ENCODE measurements at places on chromosomes 2 and 18.

- no peak for DNase-seq
Observed at GRCh38 chr2:74418312-74418711, 3.1 kb downstream of the C2orf81 start.

- DNase-seq, result no peak
Observed at GRCh38 chr2:3823748-3824147, 120.4 kb downstream of the DCDC2C start.

DNA sequence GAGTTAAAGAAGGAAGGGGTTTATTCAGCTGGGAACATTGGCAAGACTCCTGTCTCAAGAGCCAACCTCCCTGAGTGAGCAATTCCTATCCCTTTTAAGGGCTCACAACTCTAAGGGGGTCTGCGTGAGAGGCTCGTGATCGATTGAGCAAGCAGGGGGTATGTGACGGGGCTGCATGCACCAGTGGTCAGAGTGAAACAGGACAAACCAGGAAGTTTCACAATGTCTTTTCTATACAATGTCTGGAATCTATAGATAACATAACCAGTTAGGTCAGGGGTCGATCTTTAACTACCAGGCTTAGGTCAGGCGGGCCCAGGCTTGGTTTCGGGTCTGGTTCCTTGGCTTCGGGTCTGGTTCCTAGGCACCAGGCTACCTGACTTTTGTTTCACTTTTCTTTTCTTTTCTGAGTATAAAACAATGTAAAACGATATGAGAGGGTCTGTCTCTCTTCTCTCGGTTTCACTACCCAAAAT, 30.1 kb upstream of the LIPG start:
- no peak for DNase-seq

DNA sequence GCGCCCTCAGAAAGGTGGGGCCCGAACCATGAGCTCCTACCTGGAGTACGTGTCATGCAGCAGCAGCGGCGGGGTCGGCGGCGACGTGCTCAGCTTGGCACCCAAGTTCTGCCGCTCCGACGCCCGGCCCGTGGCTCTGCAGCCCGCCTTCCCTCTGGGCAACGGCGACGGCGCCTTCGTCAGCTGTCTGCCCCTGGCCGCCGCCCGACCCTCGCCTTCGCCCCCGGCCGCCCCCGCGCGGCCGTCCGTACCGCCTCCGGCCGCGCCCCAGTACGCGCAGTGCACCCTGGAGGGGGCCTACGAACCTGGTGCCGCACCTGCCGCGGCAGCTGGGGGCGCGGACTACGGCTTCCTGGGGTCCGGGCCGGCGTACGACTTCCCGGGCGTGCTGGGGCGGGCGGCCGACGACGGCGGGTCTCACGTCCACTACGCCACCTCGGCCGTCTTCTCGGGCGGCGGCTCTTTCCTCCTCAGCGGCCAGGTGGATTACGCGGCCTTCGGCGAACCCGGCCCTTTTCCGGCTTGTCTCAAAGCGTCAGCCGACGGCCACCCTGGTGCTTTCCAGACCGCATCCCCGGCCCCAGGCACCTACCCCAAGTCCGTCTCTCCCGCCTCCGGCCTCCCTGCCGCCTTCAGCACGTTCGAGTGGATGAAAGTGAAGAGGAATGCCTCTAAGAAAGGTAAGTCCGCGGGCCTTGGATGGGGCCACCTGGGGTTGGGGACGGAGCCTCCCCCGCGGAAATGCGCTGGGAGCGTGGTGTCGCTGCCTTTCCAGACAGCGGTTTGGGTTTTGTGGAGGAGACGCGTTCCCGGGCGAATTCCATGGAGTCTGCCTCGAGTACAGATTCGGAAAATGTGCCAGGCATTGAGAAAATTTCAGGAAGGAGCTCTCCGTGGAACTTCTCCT, 559 bp downstream of the HOXD1 start:
- DNase-seq, result peak; percentile 83

GRCh38 chr2:158818511-158818910, 23.4 kb downstream of the DAPL1 start:
- DNase-seq, result no peak

DNA sequence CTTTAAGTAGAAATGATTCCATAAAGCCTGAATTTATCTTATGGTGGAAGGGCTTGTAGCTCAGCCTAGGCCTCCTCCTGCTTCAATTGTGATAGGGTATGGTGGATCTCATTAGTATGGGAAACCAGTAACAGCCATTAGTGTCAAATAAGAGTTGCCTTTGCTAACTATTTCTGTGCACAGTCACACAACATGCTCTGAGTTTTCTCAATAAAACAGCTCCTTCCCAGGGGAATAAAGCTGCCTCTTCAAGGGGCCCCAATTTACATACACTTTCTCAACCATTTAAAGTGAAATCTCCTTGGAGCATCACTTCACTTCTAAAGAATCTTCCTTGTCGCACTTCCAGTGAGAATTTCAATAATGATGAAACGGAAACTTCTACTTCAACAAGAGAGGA, 53.4 kb downstream of the KLF7 start:
- no peak for DNase-seq

DNA sequence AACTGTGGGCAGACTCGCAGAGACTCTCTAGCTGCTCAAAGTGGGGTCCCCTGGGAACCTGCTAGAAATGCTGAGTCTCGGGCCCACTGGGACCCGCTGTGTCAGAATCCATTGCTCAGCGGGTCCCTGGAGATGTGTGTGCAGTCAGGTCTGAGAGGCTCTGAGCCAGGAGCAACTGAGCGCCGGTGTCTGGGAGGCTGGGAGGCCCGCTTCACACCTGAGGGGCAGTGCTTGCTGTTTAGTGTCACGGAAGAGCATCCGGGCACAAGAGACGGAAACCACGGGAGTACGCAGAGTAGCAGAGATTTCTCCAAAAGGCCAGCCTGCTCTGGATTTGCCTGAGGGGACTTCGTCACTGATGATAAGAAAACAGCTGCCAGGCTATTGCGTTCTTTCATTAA, 70.1 kb downstream of the EDAR start:
- no peak for DNase-seq

DNA sequence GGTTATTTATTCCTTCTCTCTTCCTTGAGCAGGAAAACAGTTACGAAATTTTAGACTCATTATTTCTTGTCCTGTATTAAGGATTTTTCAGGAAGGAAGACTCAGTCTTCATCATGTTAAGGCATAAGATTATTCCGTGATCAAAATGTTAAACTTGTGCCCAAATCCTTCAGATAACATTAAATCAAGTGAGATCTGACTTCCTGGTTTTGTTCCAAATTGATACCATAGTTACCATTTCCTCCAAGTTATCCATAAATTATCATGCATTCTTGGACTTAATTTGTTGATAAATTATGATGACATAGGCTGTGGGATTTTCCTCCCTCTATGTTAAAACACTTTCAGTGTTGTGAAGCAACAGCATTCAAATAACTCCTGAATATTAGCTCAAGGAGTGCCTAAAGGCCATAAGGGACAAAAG, 31.9 kb downstream of the EFEMP1 start:
- DNase-seq, result no peak

GRCh38 chr2:24507549-24507948, 16.5 kb downstream of the NCOA1 start:
- no peak for DNase-seq

GRCh38 chr2:174593574-174594203, 3.9 kb downstream of the WIPF1 start:
- no peak for DNase-seq

DNA sequence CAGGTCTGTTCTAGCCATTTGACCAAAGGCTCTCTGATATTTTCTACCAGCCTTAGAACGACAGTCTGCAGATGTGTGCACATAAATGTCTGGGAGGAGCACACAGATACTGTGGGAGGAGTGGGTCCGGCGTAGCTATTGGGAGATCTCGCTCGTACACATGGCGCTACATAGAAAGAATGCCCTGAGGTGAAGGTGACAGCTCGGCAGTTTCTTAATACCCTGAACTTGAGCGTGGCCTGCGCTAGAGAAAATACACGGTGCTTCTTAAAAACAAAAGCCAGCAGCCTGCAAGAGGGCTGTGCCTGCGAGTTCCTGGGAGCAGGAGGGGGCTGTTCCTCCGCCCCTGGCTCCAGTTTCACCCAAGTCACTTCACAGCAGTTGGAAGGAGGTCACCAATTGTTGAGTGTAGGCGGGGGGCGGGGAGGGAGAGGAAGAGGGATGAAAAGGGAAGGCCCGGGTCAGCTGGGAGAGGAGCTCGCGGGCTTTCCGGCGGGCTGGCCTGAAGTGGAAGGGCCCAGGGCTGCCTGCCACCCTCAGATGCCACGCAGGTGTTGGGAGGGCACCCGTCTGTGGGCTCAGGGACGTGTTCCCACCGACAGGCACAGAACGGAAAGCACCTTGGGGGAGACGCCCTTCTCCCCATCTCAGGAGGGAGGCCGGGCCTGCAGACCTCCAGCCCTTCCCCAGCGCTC, 124.7 kb upstream of the ZNF516 start:
- DNase-seq, result peak; percentile 85

DNA sequence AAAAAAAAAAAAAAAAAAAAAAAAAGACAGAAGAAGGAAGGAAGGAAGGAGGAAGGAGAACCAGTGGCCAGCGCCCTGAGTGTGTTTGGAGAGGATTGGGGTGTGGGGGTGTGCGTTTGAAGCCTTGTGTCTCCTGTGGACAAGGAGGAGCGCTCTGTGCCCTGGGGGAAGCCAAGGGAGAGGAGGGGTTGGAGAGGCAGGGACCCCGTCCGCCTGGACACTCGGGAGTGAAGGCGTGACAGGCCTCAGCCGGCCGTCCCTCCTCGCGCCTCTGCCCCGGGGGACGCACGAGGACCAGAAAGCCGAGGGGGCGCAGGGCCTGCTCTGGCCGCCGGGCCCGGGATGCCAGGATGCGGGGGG, 44.9 kb downstream of the SERTAD2 start:
- no peak for DNase-seq

GRCh38 chr2:241199286-241199685, 10.8 kb downstream of the ANO7 start:
- no peak for DNase-seq

DNA sequence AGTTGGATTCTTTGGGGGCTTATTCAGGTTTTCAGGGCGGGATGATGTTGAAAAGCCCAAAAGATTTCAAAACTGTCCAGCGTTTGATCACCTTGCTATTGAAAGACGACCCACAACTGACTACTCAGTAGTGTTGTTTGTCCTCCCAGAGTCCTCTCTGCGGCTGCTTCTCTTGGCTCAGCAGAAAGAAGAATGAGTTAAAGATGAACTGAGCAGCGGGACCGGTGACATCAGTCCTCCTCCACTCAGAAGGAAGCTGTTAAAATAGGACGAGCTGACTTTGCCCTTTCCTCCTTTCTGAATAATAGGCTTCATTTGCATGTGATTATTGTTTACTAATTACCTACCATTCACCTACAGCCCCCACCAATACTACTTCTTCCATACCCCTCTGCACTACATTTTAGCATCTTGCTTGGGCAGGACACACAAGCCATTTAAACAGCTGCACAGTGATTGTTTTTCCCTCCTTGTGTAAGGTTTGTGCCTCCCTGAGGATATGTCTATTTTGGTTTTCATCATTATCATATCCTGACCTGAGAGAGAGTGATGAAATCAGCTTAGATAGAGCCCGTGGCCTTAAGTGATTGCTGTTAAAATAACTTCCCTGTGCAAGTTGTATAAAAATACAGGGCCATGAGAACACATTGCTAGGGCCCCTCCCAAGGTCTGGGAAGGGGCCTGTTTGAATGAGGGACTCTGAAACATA, 261.8 kb downstream of the FHOD3 start:
- DNase-seq, result no peak

GRCh38 chr2:2686222-2686621, 355.1 kb upstream of the MYT1L start:
- DNase-seq, result no peak

GRCh38 chr2:200131307-200131706, 175.2 kb upstream of the SPATS2L start:
- no peak for DNase-seq

DNA sequence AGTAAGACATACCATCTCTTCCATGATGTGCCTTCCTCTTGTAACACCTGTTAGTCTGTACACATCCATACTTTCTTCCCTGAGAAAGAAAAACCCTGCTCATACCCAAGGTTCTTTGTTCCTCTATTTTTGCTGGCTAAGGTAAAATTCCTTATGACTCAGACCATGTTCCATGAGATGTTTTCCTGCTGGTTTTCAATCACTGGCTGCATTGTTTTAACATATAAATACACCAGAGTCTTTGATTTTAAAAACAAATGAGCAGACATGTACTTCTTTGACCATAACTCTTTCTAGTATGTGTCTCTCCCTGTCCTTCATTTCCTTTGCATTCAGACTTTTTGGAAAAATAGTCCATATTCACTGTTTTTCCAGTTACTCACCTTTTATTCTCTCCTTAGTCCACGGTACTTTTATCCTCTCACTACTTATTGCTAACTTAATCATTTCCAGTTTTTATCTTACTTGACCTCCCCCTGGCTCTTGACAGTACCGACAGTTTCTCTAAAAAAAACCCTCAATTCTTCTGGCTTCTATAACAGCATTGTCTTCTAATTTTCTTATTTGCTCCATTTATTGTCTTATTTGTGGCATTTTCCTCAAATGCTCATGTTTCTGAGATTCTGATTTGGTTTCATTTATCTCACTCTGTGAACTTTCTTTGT, 4.3 kb downstream of the VAPA start:
- no peak for DNase-seq

- DNase-seq, result no peak
Observed at GRCh38 chr2:98793897-98794830, 63.2 kb upstream of the MGAT4A start.

DNA sequence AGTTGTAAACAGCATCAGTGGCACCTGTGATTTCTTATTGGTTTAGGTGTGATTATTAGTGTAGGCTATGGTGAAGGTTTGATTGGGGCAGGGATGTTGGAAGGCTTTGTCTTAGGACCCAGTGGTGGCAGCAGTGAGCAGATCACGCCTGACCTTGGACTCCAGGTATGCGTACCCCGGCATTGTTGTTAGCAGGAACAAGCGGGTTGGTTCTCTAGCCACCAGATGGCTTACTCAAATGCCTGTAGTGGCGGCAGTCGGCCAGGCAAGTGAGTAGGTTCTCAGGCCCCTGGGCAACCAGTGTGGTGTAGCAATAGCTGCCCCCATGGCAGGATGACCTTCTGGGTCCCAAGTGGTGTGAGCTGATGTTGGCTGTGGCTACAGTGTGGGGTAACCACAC, 558.3 kb downstream of the KCNJ3 start:
- DNase-seq, result no peak

DNA sequence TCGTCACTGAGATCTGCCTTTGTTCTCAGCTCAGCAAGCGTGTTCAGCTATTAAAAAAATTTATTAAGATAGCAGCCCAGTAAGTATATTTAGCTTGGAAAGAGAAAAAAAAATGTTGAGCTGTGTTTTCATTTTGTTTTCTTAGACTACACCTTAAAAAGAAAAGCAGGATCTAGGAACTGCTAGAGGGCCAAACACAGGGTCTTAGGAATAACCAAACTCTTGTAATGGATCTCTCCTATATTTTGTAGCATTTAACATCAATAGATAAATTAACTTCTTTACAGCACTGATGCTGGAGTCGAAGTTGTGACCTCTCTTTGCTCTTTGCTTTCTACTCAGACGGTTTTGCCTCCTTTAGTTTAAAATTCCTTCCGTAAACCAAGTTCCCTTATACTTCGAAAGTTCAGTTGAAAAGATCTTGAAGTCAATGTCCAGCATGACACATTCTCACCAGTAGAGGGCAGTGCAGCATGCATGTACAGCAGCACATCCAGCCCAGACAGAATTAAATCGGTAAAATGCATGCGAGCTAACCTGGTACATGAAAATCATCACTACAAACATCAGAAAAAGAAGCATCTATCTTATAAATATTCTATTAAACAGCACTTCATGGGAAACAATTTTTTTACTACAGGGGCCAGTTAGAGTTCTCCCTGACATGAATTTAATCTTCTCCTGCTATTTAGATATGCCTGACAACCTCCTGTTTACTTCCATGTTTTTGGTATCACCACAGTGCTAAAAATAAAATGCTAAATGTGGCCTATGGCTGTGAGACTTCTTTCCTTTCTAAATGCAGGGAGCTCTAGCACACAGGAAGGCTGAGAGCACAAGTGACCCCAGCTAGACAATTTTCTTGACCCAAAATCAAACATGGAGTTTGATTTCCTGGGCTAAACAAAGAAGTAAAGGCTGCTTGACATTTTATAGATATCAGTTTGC, 48.2 kb upstream of the MAP3K20 start:
- DNase-seq, result no peak

Data from posterior vena cava (tissue), 2 donors.